ENCODE measurements at places on chromosomes 4 and X.

- DNase-seq: no peak
Observed at GRCh38 chr4:107978716-107979451, 10.8 kb upstream of the HADH start.

DNA sequence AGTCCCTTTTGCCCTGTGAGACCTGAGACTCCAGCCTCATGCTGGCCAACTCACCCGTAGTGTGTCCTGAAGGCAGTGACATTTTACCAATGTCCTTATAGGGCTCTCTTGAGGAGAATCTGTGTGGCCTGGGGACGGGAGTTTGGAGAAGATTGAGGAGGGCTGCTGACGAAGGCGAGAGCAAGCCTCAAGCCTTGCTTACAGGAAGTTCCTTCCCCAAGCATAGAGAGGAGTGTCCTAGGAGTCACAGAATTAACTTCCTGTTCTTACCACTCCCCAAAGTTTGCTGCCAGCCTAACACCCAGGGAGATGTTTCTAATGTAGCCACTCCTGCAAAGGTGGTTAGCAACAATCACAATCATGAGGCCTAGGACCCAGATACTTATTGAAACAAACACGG is at the start of gene NXF3:
Gene NXF3, minus strand, starts transcription at position 202 of the 400 bp plus-strand sequence. Its CDS starts 120 bp downstream, at position 82.
- no peak for DNase-seq

DNA sequence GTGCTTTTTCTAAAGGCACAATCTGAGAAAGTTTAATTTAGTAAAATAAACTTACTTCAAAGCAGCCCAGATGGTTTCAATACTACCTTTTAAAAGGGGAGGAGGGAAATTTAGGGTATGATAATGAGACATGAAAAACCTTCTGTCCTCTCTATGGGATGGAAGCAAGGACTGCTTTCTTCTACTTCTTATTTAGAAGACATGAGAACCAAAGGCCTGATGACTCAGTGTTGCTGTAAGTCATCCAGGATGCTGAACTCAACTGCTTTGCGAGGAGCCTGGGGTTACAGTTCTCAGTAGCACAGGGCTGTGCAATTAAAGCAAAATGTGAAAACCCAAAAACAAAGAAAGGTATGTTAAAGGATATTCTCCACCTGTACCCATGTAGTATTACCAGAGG is 140.8 kb upstream of the EDNRA start:
- no peak for DNase-seq

GRCh38 chr4:74539044-74539790 is 94.3 kb downstream of the AREG start:
- no peak for DNase-seq

GRCh38 chrX:112043997-112044396 is 38.6 kb downstream of the TRPC5 start:
- no peak for DNase-seq

DNA sequence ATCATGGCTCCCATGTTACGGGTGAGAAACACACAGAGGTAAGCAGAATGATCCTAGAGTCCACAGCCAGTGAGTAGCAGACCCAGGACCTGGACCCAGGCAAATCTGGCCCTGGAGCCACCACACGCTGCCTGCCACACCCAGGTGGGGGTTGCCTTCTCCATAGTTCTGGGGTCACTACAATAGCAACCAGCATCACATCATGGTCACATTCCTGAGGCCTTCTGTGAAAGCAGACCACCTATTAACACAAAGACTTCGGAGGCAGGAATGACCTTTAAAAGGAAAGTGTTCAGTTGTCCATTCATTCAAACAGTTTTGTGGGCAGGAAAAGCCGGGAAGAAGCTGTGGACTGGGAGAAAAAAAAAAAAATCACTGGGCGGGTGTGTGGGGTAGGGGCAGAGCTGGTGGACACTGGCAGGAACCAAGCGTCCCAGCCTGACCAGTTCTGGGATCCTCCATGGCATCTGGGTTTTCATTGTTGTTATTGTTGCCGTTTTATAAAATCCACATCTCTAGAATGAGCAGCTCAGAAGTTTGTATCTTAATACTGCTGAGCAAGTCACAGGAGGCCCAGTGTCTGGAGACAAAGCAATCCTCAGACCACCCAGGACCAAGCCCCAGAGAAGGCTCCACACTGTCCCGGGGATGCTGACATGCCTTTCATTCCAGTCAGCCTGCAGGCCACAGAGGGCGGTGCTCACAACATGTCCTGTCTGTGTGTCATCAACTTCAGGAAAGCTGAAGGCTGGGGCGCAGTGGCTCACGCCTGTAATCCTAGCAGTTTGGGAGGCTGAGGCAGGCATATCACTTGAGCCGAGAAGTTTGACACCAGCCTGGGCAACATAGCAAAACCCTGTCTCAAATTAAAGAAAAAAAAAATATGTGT is 67.0 kb downstream of the SEL1L3 start:
- no peak for DNase-seq

DNA sequence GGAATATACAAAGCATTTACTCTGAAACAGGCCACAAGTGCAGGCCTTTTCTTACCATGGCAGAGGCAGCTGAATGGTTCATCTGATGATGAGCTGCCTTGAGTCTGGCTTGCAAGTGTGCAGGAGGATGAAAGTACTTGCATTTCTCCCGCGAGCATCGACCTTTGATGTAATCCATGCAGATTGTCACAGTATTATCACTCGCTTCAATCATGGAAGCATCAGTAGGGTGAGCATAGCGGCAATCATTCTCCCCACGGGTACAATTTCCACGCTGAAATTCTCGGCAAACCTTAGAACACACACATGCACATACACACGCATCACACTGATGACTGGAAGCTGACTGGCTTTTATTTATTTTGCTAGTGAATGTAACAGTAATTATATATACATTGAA is 98.0 kb downstream of the MBNL3 start:
- no peak for DNase-seq

DNA sequence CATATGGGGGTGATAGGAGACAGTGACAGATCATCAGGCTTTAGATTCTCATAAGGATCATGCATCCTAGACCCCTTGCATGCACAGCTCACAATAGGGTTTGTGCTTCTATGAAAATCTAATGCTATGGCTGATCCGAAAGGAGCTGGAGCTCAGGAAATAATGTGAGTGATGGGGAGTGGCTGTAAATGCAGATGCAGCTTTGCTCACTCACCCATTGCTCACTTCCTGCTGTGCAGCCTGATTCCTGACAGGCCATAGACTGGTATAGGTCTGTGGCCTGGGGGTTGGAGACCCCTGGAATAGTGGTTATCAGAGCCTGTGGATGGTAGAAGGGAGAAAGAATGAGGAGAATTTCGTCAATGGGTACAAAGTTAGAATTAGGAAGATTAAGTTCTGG is 2751.1 kb downstream of the ARAP2 start:
- no peak for DNase-seq

DNA sequence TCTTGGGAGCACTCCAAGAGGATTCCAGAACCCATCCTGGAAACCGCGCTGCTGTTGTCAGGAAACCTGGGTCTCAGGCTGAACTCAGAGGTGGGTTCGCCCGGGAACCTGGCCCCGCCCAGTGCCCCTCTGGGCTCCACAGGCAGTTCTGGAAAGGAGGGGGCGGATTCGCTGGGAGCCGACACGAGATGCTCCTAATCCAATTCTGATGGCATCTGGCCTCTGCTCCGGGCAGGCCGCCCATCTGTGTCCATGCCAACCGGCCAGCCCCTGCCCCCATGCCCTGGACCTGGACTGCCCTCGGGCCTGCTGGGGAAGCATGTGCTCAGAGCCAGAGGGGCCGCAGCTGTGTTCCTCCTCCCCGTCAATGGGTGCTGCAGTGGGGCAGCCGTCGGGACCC is 21.0 kb downstream of the ATP2B3 start:
- no peak for DNase-seq

GRCh38 chr4:121938282-121939092 is 13.4 kb downstream of the TRPC3 start:
- DNase-seq: no peak

DNA sequence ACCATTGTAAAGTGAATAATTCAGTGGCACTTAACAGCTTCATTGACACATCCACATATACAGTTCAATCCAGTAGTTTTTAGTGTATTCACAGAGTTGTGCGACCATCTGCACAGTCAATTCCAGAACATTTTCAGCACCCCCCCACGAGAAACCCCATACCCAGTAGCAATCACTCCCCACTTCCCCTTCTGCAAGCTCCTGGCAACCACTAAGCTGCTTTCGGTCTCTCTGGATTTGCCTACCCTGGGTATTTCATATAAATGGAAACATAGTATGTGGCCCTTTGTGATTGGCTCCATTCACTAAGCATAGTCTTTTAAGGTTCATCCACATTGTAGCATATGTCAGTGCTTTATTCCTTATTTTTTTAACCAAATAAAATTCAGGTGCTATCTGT is 10.0 kb downstream of the MSL3 start:
- DNase-seq: no peak

DNA sequence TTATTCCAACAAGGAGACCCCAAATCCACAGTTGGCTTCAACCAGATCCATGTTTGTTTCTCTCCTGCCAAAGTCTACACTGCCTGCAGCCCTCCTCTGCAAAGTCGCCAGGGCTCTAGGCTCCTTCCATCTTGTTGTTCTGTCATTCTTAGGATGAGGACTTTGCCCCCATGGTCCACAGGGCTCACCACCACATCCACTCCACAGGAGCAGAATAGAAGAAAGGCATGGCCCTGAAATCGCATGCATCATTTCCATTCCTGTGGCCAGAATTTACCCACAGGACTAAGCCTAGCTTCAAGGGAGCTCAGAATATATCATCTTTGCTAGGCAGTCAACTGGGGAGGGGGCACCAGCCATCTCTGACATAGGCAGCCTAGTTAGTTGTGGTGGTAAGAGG is 254.7 kb downstream of the FBXW7 start:
- DNase-seq: no peak

DNA sequence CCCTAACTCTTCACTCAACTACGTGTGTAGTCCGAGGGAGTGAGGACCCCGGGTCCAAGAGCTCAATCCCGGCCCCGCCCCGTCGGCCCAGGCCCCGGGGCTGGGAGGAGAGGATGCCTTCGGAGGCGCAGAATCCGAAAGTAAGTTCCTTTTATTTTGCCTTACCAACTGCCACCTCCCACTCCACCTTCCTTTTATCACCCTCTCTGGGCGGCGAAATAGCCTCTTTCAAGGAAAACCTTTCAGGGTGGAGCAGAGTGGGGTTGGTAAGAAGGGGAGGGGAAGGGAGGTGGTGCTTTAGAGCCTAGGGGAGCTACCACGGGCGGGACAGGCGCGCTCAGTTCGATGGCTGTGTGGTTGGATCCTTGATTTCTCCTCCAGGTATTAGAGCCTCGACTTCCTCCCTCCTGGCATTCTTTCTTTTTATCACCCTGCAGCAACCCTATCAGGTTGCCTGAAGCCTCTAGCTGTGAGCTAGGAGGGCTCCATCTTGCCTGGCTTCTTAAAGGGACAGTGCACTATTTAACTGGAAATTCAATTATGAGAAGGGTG is 191.2 kb downstream of the RRAGB start:
- DNase-seq: no peak

GRCh38 chrX:74383611-74384010 is 37.7 kb upstream of the SLC16A2 start:
- DNase-seq: no peak

DNA sequence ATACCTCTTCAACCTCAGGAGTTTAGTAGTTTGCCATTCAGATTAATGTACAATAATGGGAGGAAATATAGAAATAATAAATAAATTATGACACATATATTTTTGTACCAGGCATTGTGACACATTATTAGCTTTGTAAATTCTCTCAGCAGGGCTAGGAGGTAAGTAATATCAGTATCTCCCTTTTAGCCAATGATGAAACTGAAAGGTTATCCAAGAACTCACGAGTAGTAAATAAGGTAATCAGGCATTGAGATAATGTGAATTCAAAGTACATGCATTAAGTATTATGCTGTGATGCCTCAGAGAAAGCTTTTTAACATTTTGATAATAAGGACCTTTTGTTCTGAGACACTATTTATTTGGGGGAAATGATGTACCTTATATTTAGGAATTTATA is 5.3 kb upstream of the ARAP2 start:
- no peak for DNase-seq

DNA sequence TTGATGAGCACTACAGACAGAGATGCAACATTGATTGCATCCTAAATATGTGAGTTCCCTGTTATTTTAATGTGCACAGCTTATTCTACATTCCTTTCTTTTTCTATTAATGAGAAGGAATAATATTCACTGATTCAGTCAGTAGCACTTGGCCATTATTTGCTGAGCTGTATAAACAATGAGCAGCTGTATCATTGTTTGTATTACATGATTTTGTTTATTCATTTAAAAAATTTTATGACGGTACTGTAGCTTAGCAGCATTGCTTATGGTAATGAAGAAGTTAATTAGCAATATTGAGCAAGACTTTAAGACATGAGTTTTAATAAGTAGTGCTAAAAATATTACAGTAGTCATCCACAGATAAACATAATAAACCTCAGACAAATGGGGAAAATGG is 582.0 kb downstream of the ADGRL3 start:
- no peak for DNase-seq

- DNase-seq: no peak
Observed at GRCh38 chrX:12423346-12423745, 285.1 kb downstream of the FRMPD4 start.

DNA sequence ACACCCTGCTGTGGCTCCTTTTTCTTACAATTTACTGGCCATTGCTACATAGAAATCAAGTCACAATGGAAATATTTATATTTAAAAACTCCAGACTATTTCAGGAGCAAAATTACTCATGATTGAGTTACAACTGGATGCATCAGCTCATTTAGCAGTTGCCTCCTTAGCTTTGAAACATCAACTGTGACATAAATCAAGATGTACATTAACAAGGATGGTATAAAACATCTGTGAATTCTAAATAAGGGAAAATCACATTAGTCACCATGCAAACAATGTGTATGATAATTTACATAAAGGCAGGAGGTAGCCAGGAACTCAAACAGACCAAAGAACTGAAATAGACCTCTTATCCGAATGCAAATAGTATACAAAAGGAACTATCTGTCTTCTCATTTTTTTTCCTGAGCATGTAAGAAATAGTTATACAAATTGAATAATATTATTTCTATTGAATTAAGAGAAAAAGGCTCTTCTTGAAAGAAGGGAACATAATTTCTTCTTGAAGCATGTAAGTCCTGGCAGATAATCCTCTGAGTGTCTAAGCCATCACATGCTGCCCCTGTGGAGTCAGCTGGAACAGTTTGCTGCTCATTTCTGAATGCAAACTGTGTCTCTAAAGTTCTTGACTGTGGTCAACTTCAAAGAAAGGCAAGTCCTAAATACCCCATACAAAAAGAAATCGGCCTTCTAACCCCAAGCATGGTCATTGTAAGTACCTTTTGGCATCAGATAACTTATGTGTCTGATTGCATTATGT is 151.2 kb downstream of the NAA11 start:
- DNase-seq: no peak

DNA sequence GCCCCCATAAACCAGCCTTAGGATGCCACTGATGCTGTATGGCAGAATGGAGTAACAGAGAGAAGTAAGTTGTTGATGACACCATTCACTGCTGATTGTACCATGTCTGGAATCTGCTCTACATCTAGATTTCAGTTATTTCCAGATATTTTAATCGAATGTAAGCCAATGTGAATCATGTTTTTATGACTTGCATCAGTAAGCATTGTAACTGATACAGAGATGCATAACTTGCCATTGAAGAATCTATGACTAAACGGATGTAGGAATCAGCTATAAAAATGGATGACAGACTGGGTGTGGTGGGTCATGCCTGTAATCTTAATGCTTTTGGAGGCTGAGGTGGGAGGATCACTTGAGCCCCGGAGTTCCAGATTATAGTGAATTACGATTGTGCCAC is 161.0 kb upstream of the GATB start:
- DNase-seq: no peak

- no peak for DNase-seq
Observed at GRCh38 chr4:123638834-123639233, 242.2 kb downstream of the SPRY1 start.
